ENCODE measurements at places on chromosomes 2 and 18.

DNA sequence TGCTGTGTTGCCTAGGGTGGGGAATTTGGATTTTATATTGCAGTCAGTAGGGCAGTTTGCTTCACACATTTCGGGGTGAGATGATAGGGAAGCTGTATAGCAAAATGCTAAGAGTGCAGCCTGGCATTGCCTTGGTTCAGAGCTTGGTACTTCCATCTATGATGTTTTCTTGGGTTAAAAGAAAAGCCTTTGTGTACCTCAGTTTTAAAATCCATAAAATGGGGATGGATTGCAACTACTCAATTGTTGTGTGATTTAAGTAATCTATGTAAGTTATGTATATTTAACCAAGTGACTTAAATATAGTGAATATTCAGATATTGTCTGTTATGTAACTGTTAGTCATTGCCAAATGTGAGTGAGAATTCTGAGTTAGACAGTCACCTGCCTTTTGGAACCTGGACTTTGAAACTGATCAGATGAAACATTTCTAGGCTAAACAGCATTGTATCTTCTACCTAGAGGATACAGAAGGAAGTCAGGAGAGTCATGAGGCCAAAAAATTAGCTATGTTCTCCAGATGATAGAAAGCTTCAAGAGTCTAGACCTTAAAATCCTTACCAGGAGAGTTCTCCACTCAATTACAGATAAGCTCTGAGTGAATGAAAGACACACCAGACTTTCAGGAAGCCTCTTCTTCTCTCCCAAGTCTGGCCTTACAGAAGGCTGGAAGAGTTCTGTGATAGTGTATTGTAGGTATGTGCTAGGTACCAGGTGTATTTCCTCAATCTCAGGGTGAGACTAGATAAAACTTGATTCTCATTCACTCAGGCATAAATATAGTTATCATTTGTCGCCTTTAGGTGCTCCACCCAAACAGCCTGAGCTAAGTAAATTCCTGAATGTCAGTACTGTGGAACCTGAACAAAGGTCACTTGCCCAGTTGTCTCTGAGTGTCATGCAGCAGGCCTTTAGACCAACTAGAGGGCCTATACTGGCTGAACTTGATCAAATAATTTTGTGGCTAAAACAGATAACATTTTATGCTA is 7.5 kb downstream of the RIOK3 start:
- DNase-seq = no peak

DNA sequence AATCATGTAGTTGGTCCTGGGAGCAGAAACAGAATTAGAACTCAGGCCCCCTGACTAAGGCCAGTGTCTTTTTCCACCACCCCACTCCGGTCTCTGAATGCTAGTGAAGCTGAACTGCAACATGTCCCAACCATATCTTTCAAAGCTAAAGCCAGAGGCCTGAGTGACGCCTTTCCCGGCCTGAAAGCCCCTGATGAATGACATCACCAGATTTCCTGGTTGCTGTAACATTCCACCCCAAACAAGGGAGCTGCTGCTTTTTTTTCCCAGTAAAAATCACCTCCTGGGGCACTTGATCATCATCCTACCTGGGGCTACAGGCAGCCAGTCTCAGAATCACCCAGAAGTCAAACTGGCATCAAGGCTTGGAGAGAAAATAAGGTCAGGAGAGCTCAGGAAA is 162.7 kb downstream of the ARL4C start:
- no peak for DNase-seq

GRCh38 chr2:107932979-107933378 is 53.3 kb upstream of the SLC5A7 start:
- no peak for DNase-seq

- no peak for DNase-seq
These were observed 32.6 kb upstream of the SLC40A1 start for GRCh38 chr2:189613077-189613636.

GRCh38 chr2:60745761-60746160 is 10.3 kb upstream of the PAPOLG start:
- DNase-seq = no peak

DNA sequence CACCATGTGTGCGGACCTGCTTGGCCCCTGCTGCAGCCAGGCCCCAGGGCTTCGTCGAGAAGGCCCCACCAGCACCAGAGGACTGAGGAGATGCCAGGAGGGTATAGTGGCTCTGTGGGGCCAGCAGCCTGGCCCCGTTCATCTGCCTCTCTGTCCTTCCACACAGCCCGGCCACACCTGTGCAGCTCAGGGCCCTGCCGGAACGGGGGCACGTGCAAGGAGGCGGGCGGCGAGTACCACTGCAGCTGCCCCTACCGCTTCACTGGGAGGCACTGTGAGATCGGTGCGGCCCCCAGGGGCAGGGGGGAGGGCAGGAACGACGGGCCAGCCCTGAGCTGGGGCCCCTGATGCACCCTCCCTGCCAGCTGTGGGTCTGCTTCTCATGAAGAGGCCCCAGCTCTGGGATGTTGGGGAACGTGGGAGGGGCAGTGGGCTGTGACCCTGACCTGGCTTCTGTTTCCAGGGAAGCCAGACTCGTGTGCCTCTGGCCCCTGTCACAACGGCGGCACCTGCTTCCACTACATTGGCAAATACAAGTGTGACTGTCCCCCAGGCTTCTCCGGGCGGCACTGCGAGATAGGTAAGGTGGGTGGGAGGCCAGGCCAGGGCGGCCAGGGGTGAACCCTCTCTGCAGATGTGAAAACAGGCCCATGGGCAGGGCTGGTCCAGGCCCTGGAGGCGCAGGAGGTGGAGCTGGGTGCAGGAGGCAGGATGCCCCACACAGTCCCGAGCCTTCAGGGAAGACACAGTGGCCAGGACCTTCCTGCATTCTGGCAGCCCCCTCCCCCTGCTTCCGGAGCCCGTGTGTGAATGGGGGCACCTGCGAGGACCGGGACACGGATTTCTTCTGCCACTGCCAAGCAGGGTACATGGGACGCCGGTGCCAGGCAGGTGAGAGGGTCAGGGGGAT is 50.3 kb downstream of the MTERF4 start:
- DNase-seq = no peak

- no peak for DNase-seq
These were observed 623.9 kb downstream of the CNTNAP5 start for GRCh38 chr2:124649001-124649400.

GRCh38 chr2:8101614-8102277 is 580.1 kb upstream of the ID2 start:
- DNase-seq = no peak

DNA sequence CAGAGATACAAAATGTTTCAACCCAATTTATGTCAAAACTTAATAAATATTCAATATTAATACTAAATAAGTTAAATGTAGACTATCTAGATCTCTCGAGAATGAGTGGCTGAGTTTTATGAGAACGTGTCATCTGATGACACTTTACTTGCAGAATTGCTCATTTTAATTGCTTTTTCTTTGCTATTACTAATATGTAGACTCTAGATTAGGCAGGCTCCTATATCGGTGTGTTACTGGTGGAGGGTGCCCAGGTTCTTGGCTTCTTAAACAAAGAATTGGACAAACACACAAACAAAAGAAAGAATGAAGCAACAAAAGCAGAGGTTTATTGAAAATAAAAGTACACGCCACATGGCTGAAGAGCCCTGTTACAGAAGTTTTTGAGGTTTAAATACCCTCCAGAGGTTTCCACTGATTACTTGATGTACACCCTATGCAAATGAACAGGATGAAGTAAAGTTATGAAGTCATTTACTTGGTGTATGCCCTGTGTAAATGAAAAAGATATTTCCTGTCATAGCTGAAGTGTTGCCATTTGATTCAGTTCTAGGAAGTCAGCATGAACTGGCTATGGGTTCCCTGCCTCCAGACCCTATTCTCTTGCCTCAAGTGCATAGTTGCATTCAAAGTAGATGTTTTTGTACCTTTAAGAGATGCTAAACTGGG is 122.9 kb upstream of the ITGA4 start:
- DNase-seq = no peak

DNA sequence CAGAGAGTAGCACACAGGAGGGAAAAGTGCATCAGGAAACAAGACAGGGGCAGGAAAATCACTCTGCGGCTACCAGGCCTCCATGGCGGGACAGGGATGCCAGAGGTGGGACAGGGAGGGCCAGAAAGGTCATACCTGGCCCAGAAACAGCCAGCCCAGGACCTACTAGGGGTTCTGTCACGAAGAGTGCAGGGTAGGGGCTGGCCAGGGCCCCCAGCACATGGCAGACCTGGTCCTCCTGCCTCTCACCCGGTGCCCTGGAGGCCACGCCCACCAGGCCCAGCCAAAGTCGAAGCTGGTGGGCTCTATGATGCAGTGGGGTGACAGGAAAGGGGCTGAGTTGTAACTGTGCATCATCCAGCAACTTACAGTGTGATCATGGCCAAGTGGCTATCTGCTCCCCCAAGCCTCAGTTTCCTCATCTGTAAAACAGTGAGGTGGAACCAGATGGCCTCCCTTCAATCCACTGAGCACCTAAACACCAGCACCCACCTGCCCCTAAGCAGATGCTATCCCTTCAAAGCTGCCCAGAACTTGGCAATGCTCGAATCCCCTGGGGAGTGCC is 10.6 kb downstream of the CYP26B1 start:
- no peak for DNase-seq

DNA sequence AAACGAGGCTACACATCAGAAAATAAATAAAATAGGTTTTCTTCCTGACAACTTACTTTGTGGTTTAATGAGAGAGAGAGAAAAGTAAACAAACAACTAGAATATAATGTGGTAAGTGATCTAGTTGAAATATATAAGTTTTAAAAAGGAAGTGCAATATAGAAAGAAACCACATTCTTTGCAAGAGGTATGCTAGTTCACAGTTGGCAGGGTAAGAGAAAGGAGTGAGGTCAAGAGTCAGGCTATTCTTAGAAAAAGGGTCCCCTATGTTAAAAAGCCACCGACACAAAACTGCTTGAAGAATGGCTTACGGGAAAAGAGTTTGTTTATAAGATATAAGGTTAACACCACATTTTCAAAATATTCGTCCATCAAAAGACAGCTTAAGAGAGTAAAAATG is 462.1 kb downstream of the ERBB4 start:
- DNase-seq = no peak

DNA sequence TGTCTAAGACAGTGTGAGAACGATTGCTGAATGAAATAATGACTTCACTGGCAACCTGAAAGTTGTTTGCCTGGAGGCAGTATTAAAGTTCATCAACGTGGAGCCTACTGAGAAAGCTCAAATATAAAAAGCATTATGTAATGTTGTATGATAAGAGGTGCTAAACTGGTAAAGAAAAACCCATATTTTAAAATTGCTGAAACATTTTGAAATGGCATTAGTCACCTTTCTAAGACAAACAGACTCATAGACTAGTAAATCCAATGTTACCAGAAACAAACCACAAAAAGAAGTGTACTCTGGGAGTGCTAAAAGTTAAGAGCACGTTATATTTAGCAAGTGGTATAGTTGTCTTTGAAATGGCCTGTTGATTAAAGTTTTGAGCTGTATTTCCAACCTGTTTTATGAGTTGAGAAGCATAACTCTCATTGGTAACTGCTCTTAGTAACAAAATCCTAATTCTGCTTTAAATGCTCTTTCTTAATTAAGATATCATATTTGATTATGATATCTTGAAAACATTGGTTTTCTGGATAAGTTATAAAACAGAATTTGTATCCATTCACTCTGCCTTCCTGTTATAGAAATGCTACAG is 62.7 kb downstream of the CYP1B1 start:
- DNase-seq = no peak

DNA sequence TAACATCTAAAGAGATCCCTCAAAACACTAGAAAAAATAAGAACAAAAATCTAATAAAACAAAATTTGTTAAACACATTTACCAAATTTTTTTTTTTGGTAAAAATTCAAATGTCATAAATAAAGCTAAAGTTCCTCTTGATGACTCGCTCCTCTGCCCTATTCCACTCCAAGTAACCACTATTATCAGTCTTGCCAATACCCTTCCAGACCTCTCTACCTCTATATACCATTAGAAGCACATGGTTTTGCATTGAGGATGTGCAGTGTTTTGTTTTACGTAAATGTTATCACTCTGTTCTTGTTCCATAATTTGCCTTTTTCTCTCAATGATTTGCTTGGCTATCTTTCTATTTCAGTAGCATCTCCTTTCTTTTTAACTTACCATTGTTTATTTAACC is 10.9 kb downstream of the IL1B start:
- DNase-seq = no peak

GRCh38 chr2:42342061-42342794 is 18.8 kb downstream of the COX7A2L start:
- DNase-seq = no peak

DNA sequence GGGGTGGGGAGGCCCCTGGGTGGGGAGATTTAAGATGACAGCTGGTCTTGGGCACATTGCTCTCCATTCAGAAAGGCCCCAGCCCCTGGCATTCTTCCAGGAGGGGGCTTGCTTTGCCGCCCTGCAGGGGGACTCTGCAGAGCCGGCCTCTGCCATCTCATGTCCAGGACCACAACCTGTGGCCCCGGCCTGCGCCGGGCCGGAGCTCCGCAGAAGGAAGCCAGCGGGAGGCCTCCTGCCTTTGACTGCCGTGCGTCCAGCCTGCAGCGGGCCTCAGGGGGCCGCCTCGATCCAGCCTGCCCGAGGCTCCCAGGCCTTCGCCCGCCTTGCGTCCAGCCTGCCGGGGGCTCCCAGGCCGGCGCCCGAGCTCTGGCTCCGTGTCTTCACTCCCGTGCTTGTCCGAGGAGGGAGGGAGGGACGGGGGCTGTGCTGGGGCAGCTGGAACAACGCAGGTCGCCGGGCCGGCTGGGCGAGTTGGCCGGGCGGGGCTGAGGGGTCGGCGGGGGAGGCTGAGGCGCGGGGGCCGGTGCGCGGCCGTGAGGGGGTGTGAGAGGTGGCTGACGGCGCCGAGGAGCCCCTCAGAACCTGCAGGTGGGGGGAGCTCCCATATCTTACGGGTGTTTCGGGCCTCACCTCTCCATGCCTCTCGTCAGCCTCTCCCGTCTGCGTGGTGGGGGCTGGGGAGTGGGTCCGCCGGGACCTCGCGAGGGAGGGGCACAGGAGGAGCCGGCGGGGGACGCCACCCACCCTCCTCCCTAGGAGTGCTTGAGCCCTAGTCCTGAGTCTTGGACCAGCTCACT is 20.4 kb downstream of the GPC1 start:
- no peak for DNase-seq

- no peak for DNase-seq
These were observed 23.3 kb downstream of the PLEK start for GRCh38 chr2:68388358-68388757.

DNA sequence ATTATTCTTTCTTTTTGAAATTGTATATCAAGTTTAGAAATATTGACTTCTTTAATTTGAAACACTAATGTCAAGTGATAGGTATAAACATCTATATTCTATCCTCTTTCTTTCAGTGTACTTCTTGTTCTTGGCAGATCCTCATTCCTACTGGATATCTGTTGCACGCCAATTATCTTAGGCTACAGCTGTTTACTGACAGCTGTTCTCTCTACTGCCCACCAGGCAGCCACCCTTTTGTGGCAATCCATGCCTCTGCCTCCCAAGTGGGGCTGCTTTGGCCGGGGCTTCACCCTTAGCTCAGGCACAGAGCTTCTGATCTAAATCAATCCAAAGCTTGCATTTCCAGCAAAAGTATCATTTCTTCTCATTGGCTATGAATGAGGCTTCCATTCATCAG is 50.6 kb upstream of the ITSN2 start:
- DNase-seq = no peak

DNA sequence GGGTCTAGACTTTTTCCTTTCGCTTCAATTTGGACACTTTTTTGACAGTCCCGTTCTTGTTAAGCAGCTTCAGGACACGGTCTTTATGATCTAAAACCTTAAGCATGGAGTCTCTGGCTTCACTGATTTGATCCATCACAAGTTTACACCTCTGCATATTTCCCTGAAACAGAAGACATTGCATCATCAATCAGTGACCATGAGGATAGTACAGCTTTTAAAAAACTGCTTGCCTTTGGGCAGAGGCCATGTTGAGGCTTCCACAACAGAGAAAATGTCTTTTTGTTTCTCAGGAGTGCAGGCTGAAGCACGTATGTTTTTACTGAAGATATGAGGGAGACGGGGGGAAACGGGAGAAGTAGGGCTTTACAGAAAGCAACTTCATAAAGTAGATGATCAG is 56.2 kb upstream of the AMMECR1L start:
- DNase-seq = no peak
